ENCODE measurements at places on chromosomes 4 and X. TPM values are rescaled to one million over a fixed set of nuclear protein-coding genes. Genes with fewer than 3 reads are reported as not detected.
A peak's percentile ranks its signal among the peaks of the same experiment; 100 is the strongest.

The PRRG1 gene
- not detected for total RNA-seq

DNA sequence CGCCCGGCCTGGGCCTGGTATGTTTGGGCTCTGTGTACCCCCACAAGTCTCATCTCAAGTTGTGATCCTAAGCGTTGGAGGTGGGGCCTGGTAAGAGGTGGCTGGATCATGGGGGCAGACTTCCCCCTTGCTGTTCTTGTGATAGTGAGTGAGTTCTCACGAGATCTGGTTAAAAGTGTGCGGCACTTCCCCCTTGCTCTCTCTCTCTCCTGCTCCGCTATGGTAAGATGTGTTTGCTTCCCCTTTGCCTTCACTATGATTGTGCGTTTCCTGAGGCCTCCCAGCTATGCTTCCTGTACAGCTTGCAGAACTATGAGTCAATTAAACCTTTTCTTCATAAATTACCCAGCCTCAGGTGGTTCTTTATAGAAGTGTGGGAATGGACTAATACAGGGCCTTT lies 53.0 kb downstream of the CHST7 start:
- DNase-seq, result peak; percentile 31

The SGMS2 gene
- total RNA-seq, result 0.98 TPM

DNA sequence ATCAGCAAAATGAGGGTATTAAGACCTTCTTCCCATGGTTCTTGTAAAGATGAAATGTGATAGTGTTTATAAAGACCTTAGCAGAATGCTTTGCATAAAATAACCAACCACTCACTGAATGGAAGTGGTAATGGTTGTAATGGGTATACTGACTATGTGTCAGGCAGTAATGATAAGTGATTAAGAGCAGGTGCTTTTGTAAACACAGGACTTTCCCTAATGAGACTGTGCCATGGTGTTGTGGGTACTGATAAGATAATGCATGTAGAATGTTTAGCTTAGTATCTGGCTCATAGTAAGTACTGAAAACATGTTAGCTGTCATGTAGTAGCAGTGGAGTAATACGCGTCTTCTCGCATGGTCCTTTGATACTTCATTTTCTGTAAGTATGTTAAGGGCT lies 6.9 kb downstream of the LSM6 start:
- no peak for DNase-seq

DNA sequence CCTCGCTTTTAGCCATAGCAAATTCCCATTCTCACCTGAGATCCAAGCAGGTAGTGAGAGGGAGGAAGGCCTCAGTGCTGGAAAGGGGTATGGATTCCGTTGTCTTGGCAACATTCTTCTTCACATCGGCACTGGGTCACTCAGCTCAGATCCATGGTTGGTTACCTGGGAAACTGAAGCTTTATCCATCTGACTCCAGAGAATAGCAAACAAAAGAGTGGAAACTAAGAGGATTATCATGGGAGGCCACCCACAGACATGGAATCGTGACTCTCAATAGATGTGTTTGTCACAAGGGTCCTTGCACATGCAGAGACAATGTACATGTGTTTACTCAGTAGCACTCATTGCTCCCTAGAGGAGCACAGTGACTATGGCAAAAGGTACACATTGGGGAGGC lies 81.0 kb downstream of the MAGED4 start:
- no peak for DNase-seq

- DNase-seq, result no peak
These were observed 65.1 kb downstream of the CASK start for GRCh38 chrX:41858161-41858775.

GRCh38 chr4:101981756-101982155 lies 191.2 kb downstream of the BANK1 start:
- DNase-seq, result no peak

DNA sequence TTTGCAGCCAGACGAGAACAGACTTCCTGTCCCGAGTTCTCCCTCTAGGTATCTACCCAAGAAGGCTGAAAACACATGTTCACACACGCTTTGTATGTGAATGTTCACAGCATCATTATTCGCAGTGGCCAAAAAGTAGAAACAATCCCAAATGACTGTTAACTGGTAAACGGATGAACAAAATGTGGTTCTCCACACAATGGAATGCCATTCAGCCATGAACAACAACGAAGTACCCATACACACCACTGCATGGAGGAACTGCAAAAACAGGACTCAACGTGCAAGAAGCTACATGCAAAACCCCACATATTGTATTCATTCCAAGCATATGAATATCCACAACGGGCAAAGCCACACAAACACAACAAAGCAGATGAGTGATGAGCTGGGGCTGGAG lies 45.0 kb downstream of the PDHA1 start:
- no peak for DNase-seq

DNA sequence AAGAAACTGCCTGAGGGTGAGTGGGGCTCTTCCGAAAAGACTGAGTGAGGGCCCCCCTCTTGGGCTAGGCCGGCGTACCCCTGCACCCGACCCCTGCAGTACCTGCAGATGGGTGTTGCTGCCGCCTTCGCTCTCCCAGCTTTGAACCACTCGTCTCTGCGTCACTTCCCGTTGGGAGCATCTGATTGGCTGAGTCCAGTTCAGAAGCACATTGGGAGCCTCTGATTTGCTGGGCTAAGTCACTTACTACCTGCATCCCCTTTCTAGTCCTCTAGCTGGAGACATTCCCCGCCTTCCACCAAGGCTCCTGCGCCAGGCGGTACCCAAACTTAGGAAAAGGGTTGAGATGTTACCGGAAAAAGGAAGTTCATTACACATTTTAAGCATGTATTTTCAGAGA lies 20.4 kb upstream of the WWC2 start:
- DNase-seq, result no peak

GRCh38 chr4:176839656-176840055 lies 46.9 kb upstream of the VEGFC start:
- no peak for DNase-seq

DNA sequence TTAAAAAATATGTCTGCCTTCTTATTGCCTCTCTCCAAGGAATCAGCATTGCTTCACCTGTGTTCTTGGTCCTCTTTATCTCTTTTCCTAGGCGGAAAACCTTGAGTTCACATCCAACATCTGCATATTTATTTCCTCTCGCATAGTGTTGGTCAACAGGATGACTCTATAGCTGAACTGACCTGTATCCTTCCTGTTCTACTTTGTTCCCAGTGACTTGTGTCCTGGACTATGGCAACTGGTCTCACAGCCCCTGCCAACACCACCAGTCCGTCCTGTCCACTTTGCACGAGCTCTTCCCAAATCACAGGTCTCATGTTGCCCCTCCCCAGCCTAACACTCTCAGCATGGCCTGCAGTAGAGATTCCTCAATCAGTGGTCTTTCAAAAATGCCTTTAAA lies 2.0 kb downstream of the DIPK2B start:
- DNase-seq, result no peak

The RAB40AL gene
- total RNA-seq, result not detected

Measured in natural killer cell (primary cell).